Activated T-cell treated with anti-CD3 and anti-CD28 coated beads for 48 hours (primary cell): ENCODE measurements at places on chromosomes 12 and 14.

- DNase-seq, result no peak
Measured at GRCh38 chr14:103634156-103634555, 5.1 kb downstream of the KLC1 start.

DNA sequence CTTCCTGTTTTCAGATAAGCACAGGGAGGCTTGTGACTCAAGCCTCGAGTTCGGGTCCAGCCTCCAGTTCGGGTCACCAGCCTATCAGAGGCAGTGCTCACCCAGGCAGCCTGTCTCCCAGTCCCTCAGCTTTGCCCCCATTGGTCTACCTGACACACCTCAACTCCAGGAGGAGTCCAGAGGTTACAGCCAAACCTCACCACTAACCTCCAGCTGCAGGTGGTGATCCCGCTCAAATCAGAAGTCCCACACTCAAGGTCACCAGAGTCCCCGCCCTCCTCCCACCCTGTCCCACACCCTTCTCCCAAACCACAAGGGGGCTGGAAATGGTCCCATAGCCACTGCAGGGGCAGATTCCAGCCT lies 42.1 kb downstream of the KDM2B start:
- DNase-seq, result no peak

DNA sequence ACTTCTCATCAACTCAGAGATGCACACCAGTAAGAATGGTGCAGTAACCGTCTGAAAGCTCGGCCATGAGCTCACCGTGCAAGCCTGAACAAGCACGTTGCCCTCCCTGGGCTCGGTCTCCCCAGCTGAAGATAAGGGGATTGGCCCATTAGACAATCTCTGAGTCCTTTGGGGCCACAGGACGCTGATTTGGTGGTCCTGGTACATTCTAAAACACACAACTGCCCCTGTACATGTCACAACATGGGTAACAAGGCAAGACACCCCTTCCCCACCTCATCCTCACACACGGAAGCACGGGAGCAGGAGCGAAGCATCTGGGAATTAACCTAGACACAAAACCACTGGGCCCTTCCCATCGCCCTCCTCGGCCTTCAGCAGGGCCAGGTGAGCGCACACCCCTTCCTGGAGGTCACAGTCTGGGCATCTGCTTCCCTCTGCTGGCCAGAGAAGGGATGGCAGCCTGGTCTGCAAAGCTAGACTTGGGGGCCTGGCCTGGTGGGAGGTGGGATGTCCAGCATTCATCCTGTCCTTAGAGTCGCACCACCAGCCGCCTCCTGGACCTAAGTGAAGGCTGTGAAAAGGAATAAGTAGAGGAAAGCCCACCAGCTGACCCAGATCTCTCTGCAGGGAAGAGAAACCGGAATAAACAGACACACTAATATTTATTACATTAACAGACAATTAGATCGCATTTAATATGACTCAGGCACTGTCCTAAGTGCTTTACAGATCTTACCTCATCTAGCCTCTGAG lies 18.9 kb upstream of the SMUG1 start:
- peak; percentile 71 for DNase-seq

GRCh38 chr14:85764822-85765221 lies 234.9 kb downstream of the FLRT2 start:
- DNase-seq, result no peak

DNA sequence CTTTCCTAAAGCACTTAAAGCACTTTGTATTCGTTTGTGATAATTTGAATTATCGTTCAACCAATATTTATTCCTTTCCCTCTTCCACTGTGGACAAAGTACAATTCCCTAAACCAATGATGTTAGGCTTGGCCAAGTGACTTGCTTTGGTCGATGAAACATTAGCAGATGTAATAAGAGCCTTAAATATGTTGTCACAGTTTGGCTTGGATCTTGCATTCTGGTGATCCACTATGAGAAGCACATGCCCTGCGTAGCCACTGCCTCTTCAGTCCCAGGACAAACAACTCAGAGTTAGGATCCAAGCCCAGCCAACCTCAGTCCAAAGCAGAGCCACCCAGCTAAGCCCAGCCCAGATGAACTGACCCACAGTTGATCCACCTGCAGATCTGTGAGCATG lies 8.4 kb upstream of the C12orf75 start:
- DNase-seq, result no peak

- no peak for DNase-seq
Measured at GRCh38 chr12:71472441-71472911, 32.9 kb downstream of the LGR5 start.

GRCh38 chr12:97312570-97313135 lies 150.0 kb upstream of the RMST start:
- no peak for DNase-seq
